ENCODE measurements at places on chromosomes 2 and 18.

DNA sequence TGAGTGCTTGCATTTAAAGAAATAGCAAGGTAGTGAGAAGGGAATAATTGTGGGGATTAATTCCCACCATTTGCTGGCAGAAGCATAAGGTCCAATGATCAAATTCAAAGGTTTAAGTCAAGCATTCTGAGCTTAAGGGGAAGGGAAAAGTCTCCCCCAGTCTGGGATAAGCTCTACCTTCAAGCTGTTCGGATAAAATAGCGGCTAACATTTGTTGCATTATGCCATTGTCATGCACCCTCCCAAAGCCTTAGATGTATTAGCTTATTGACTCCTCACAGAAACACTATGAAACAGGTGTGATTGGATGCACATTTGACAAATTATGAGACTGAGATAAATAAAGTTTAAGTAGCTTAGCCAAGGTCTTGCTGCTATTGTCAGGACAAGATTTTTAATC is 52.2 kb upstream of the TGIF1 start:
- no peak for DNase-seq

- no peak for DNase-seq
Measured at GRCh38 chr18:35024196-35024595, 17.0 kb upstream of the MAPRE2 start.

GRCh38 chr2:54329482-54330161 is 73.6 kb upstream of the TSPYL6 start:
- no peak for DNase-seq

DNA sequence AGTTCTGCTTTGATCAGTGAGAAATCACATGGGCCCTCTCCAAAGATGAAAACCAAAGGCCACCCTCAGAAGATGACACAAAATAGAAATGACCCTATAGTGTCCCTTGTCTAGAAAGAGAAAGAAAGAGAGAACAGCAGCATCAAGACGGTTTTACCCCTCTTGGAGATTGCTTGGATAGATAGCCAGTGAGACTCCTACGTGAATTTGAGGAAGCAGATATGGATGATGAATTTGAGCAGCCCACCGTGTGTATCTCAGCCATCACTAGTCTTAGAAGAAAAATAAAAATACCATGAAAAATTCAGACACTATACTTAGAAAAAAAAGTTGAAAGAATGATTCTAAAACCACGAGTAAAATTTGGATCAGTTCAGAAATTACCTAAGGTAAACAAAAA is 329.1 kb upstream of the CNTNAP5 start:
- DNase-seq = no peak

DNA sequence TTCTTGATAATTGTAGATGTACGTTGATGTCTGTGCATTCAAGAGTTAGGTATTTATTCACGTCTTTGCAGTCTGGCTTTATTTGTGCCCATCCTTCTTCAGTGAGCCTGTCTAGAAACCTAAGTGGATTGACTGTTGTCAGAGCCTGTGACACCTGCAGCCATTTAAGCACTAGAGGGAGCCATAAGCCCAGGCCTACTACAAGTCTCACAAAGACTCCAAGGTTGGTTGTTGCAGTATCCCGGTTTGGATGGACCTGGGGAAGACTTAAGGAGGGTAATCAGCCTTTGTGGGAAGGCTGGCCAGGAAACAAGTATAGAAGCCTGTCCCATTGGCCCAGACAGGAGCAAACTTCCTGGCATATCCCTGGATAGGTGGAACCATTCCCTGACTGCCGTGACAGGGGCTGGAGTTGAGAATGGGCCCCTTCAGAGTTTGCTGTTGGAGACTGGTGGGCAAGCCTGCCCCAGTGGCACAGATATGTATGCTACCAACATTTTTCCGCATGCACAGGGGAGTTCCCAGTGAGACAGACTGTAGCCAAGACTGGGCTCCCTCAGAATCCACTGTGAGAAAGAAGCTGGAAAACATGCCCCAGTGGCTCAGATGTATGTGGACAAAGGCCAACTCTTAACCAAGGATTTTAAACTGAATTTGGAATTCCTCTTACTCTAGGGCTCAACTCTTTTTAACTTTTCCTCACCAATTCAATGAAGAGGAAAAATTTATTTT is 9.3 kb upstream of the LRRC30 start:
- DNase-seq = no peak

GRCh38 chr2:219995399-219995798 is 368.0 kb downstream of the SLC4A3 start:
- DNase-seq = no peak

- DNase-seq = no peak
Measured at GRCh38 chr2:234218266-234219045, 168.0 kb downstream of the SPP2 start.

- peak; percentile 56 for DNase-seq
Measured at GRCh38 chr2:218257390-218257981, 3.3 kb upstream of the GPBAR1 start.

GRCh38 chr2:95062242-95063085 is 37.0 kb downstream of the MAL start:
- DNase-seq = peak; percentile 18

GRCh38 chr2:212052412-212053159 is 486.0 kb downstream of the ERBB4 start:
- DNase-seq = no peak

DNA sequence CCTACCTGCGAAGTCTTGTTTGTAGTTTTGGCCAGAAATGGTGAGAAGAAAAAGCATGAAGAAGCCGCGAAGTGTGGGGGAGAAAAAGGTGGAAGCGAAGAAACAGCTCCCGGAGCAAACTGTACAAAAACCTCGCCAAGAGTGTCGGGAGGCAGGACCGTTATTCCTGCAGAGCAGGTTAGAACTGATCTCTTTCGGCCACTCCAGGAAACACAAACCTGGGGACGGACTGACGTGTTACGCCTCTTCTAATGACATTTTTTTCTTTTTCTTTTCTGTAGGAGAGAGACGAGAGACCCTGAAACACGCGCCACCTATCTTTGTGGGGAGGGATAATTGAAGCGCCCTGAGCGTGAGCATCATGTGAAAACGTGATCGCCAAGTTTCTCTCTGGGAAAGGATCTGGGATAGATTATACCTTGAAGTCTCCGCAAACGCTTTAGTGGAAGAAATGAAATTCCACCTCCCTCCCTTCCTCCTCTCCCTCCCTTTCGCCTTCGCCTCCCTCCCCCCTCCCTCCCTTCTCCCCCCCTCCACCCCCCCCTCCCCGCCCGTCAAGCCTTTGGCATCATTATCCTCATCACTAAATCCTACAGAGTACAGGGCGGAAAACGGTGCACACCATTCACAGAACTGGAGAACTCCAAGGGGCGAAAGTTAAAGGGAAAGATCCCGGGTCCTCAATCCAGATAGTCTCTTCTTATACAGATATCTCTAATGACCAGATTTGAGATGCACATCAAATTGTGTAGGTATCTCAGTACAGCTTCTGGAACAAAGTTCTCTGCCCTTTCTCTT is at the start of gene ZEB2:
Gene ZEB2 (minus strand): TSS at position 186 of the 798 bp plus-strand sequence. CDS start 2,769 bp downstream, outside the sequence.
- DNase-seq = peak; percentile 88

DNA sequence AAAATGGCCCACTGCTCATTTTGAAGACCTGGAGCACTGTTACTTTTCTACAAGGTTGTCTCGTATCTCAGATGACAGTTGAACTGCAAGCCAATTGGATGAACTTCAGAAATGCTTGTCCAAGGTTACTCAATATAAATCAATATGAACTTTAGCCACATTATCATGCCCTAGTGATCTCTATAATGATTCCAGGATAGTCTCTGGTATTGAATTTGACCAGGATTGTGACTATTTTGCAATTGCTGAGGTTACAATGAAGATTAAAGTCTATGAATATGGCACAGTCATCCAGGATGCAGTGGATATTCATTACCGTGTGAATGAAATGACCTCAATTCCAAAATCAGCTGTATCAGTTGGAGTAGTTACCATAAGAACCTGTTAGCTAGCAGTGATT is 196.0 kb upstream of the RAB12 start:
- DNase-seq = no peak

- DNase-seq = no peak
Measured at GRCh38 chr2:60104514-60105505, 448.6 kb downstream of the BCL11A start.

- no peak for DNase-seq
Measured at GRCh38 chr2:134782792-134783191, 55.6 kb upstream of the ACMSD start.

- DNase-seq = no peak
Measured at GRCh38 chr2:105896765-105897163, 152.1 kb downstream of the NCK2 start.

DNA sequence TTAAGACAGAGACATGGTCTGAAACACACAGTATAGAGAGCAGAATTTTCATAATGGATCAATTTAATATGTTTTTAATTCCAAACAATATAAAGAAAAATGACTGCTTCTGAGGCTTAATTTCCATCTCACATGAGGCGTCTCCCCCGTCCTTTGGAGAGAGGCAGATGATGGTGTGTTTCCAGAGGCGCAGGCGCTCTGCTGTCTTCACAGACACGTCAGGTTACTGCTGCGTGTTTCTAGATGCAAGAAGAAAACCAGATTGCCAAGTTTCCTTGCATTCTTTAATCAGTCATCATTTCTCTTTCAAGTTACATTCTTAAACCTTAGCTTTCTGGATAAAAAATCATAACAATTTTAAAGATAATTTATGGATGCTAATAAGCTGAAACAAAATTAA is 160.2 kb downstream of the ATP9B start:
- no peak for DNase-seq

DNA sequence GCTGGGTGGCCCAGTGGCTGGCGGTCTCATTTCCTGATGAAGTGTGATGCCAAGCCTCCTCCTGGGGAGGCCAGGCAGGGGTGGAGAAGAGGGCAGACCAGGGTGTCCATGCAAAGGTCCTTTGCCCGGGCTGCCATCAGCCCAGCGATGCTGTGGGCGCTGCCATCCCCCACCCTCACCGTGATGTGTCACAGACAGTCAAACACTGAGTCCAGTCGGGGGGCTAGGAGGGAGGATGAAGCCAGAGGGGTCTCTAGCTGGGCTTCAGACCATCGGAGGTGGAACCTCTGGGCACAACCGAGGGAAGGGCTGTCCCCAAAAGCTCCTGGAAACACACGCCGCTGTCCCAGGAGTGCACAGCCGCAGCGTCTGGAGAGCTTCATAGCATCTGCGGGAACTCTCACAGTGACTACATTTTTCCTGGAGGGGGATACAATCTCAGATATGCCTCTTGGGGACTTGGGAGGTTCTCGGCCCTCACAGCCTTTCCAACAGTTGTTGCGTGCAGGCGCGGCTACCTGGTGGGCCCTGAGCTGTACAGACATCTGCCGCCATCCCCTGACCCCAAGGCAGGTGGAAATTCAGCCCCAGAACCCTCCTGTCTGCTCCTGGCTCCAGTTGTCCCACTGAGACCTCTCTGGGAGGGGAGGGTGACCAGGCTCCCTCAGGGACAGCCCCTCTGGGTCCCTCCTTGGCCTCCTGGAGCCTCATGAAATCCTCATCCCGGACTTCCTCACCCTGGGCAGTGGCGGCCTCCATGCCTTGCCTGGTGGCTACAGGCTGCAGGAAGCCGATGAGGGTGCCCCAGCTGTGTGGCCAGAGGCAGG is 26.5 kb upstream of the OTOS start:
- peak; percentile 49 for DNase-seq

DNA sequence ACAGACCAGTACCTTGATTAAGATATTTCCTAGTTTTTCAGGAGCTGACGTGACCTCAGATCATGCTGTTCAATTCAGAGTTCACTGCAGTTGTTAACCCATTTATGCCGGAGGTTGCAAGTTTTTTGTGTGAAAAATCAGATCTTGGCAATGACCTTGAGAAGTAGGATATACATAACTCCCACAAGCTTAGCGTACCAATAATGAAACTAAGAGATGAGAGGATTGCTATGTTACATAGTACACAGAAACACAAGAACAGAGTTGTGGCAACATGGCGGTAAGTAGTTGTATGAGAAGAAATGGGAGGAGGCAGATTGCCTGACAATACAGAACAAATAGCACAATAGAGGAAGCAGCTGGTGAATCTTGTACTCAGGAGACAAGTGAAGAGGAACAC is 39.1 kb downstream of the PPIG start:
- DNase-seq = no peak

- DNase-seq = no peak
Measured at GRCh38 chr2:121008975-121009374, 273.3 kb downstream of the GLI2 start.

DNA sequence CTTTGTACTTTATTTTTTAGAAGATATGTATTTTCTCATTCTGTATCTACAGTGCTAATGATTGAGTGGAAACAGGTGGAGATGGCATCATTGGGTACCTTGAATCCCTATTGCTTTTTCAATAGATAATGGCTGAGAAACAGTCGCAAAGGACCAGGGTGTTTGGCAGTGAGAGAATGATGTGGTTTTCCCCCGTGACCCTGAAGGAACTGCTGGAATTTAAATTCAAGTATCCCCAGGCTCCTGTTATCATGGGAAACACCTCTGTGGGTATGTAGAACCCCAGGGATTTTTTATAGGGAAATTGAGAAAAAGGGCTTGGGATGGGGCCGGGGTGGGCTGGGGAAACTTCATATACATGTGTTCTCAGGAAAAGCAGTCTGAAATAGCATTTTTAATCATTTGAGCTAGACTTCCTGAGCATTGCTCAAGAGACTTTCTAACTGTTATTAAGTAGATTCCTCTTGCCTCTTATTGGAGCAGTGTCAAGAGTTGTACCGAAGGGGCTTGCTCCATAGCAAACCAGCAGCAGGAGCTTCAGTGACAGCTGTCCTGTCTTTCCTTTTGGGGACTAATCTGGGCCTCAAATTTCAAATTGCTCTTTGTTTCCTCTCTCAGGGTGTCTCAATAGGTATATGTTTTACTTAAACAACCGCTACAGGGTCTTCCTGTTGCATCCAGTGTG is 18.9 kb downstream of the AOX1 start:
- no peak for DNase-seq

DNA sequence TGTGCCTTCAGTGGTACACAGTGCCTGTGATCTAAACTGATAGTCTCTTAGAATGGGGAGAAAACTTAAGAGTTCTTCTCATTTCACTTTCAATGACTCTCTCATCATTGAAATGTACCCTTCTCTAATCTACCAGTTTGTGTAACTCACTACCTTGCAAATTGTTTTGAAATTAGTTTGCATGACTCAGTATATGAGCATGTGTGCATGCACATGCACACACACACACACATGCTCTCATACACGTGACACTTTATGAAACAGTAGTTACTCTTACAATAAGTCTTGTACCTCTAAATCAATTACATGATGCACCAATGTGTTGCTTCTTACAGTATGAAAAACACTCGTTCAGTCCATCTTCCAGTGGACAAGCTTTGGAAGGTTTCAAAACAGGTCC is 10.6 kb downstream of the LYPD6B start:
- no peak for DNase-seq

DNA sequence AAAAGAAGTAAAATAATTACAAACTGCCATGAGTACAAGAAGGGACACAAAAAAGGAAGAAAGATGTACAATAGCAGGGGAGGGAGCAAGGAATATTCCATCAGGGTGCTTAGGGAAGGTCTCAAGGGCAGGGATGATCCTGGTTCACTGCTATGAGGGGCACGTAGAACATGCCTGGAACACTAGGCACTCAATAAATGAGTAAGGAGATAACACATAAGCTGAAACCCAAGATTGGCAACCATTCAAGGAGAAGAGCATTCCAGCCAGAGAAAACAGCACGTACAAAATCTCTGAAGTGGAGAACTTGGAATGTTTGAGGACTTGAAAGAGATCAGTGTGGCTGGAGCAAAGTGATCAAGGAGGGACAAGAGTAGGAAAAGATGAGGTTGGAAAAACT is 103.2 kb downstream of the FAM161A start:
- no peak for DNase-seq
